ENCODE measurements at places on chromosomes 3 and 15. TPM values are rescaled to one million over a fixed set of nuclear protein-coding genes. Genes with fewer than 3 reads are reported as not detected.

Gene CPNE9
- total RNA-seq = not detected

Gene SGO1
- total RNA-seq = 12.5 TPM

Gene LMOD3
- total RNA-seq = not detected

Gene SLC12A1
- total RNA-seq = not detected

Gene SLC35G2
- 6.6 TPM for total RNA-seq

Gene ACKR2
- 0.20 TPM for total RNA-seq

Gene UROC1
- total RNA-seq = not detected

Gene CLDN18
- total RNA-seq = not detected

Gene ZIC1
- total RNA-seq = 21.7 TPM

Gene NIT2
- 24.3 TPM for total RNA-seq

Gene IL17RE
- total RNA-seq = 13.9 TPM

Gene CEMIP
- total RNA-seq = 1.4 TPM

Gene XCR1
- total RNA-seq = not detected

Gene PRTG
- 5.7 TPM for total RNA-seq

Gene FANCD2OS
- not detected for total RNA-seq

Gene GNAI2
- total RNA-seq = 231 TPM

Data from subcutaneous preadipocyte (primary cell).